ENCODE measurements at places on chromosomes 6 and 20. TPM values are rescaled to one million over a fixed set of nuclear protein-coding genes. Genes with fewer than 3 reads are reported as not detected.

PLCB1 gene
- 0.54 TPM for total RNA-seq

BTN1A1 gene
- total RNA-seq, result not detected

NFATC2 gene
- total RNA-seq, result 11.7 TPM

TTK gene
- 22.8 TPM for total RNA-seq

PACRG gene
- total RNA-seq, result not detected

IMPG1 gene
- not detected for total RNA-seq

PBOV1 gene
- total RNA-seq, result not detected

FUCA2 gene
- 57.3 TPM for total RNA-seq

RAET1E gene
- 3.2 TPM for total RNA-seq

ZNF391 gene
- 0.20 TPM for total RNA-seq

BMP7 gene
- total RNA-seq, result 0.57 TPM

ADGRF5 gene
- total RNA-seq, result not detected

C4A gene
- total RNA-seq, result 1.3 TPM

CLPSL2 gene
- total RNA-seq, result 0.60 TPM

ASIP gene
- total RNA-seq, result not detected

HSPA1L gene
- total RNA-seq, result 1.00 TPM

KCNB1 gene
- 0.29 TPM for total RNA-seq

MOG gene
- total RNA-seq, result not detected

ARFGEF3 gene
- total RNA-seq, result 0.70 TPM

TFAP2C gene
- 13.6 TPM for total RNA-seq

SAPCD1 gene
- 3.0 TPM for total RNA-seq

FAM83C gene
- not detected for total RNA-seq

OR2H2 gene
- not detected for total RNA-seq

EYS gene
- 0.05 TPM for total RNA-seq

NMBR gene
- total RNA-seq, result not detected

RBPJL gene
- total RNA-seq, result not detected

TAGAP gene
- total RNA-seq, result not detected

JPH2 gene
- total RNA-seq, result 1.2 TPM

FOXF2 gene
- 18.6 TPM for total RNA-seq

LY6G5C gene
- total RNA-seq, result 1.9 TPM

VSX1 gene
- 0.83 TPM for total RNA-seq

SPTLC3 gene
- total RNA-seq, result 0.07 TPM

OR2W1 gene
- not detected for total RNA-seq

RSPO3 gene
- 116 TPM for total RNA-seq

POFUT1 gene
- 46.0 TPM for total RNA-seq

UCKL1 gene
- total RNA-seq, result 33.4 TPM

AHCY gene
- total RNA-seq, result 312 TPM

ATAT1 gene
- total RNA-seq, result 6.7 TPM

TSBP1 gene
- total RNA-seq, result not detected

Data from A549 treated with DMSO at 1 μM for 4 hours (cell line).